Frontal cortex (tissue), 4 donors: ENCODE measurements at places on chromosomes 1 and 21.

- no peak for DNase-seq
These were observed 105.6 kb upstream of the COG2 start for GRCh38 chr1:230536641-230537155.

- DNase-seq, result no peak
These were observed 81.6 kb upstream of the IFFO2 start for GRCh38 chr1:19038096-19038495.

DNA sequence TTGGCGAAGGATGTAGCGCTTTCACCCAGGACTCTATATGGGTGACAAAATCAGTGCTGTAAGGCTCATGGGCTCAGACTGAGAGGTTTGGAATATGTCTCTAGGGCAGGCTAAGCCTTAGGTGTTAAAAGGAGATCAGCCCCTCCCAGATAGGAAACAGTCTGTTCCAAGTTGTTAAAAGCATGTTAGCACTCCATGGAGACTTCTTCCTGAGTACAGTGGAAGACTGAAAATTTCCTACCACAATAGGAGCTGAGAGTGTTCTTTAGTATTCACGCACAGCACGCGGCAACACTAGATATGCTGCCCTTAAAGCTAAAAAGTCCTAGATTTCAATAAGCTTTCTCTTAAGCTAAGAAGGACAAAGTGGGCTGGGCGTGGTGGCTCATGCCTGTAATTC lies 122.1 kb downstream of the TRABD2B start:
- no peak for DNase-seq

DNA sequence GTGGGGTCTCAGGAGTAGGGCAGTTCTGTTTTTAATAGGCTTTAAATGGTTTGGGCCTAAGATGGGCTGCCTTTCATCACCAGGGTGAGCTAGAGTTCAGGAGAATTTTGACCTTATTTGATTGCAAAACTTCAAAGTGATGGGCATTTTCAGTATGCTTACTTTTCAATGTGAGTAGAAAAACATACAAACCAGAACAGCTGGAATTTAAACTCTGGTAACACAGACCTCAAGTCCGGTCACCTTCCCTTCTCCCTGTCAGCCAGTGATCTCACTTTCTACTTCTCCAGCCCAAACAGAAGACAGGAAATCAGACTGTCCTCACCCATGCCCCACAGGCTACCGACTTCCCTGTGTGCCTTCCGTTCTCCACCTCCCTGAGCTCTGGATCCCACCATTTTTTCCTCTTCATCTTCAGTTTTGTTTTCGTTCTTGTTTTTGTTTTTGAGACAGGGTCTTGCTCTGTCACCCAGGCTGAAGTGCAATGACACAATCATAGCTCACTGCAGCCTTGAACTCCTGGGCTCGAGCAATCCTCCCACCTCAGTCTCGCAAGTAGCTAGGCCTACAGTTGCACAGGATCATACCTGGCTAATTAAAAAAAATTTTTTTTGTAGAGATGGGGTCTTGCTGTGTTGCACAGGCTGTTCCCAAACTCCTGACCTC lies 374.0 kb downstream of the CAMTA1 start:
- no peak for DNase-seq

GRCh38 chr1:205652984-205653383 lies 21.2 kb upstream of the ELK4 start:
- no peak for DNase-seq

- no peak for DNase-seq
These were observed 567.6 kb downstream of the MRPL39 start for GRCh38 chr21:25039461-25040380.

DNA sequence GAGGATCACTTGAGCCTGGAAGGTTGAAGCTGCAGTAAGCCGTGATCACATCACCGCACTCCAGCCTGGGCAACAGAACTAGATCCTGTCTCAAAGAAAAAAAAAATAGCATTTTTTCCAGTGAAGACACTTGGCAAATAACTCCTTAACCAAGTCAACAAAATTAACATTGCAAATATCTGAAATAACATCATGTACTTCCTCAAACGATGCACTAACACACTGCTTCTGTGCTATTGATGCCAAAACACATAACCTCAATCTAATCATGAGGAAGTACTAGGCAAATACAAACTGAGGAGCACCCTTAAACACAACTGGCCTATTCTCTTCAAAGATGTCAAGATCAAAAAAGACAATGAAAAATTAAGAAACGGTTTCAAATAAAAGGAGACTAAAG lies 32.3 kb downstream of the PABPC4 start:
- DNase-seq, result no peak

GRCh38 chr1:188089015-188089414 lies 1260.3 kb downstream of the PLA2G4A start:
- DNase-seq, result no peak

DNA sequence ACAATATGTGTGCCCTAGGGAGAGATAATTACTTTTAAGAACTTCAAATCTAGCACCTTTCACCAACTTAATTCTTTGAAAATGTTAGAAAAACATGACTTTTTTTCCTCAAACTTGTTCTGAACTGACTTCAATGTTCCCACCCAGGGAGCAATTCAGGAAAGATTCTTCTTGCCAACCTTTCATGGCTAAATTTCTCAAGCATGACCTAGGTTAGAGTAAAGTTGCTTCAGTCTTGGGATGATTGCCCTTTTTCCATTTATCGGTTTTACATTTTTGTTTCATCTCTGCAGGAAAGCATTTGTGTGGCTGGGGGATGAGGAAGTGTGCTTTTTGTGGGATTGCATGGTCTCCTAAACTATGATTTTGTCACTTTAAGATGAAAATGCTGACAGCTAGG lies 647.7 kb downstream of the LTN1 start:
- DNase-seq, result no peak

- no peak for DNase-seq
These were observed 224.2 kb upstream of the RUNX1 start for GRCh38 chr21:35273333-35273732.

DNA sequence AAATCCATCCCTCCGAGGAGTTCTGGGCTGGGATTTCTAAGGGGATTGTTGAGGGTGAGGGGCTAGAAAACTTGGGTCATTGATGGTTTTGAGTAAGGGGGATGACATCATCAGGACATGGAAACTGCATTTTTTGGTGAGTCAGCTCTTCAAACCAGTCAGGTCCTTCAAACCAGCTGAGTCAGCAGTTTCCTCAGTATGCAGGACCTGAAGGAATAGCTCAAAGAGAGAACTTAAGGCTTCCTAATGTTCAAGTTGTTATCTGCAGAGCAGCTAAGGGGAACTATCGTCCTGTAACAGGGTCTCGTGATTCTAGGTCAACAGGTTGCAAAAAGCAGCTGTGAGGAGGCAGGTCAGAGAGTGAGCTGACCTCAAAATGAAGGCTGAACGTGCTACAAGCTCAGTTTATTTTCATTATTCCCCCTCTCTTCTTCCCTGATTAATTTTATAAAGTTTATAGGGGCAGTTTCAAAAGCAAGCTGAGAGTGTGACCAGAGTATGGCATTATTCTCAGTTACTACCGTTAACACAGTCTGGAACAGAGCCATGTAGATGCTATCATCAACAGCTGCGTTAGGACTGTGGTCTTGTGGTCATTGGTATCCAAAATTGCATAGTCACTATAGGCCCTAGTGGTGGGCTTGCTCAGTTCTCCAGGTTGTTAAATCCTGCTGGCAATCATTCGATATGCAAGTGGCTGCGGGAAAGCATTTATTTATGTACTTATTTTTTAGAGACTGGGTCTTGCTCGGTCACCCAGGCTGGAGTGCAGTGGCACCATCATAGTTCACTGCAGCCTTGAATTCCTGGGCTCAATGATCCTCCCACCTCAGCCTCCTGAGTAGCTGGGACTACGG lies 10.7 kb upstream of the SDC3 start:
- no peak for DNase-seq

DNA sequence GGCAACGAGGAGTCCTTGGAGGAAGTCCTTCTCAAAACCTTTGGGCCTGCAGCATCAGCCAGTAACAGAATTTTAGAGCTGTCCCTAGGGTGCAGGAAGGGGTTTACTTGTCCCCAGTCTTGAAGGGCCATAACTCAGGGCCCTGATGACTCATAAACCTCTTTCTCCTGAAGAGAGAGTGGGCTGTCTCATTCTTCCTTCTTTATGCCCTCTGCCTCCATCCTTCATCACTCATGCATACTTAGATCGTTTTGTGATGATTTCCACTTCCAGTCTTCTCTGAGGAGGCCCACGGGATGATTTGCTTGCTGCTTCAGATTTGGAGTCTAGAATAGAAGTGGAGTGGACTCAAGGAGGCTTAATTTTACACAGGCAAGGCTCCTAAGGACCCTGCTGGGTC lies 60.2 kb downstream of the NDUFS5 start:
- no peak for DNase-seq

DNA sequence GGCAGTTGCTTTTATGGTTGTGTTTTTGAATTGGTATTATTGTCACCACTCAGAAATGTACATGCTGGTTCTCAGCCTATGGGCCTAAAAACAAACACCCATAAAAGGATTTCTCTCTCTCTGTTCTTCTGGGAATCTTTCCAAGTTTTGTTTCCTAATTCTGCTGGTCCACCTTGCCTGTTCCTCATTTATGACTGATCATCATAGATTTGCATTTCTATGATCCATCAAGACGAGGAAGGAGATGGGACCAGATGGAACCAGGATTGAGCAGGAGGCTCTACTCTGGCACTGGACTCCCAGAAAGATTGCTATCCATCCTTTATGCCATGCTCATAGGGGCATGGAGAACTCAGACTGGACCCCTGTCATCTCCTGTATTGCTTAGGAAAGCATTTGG lies 162.2 kb downstream of the C1orf94 start:
- no peak for DNase-seq

GRCh38 chr1:219876798-219877209 lies 51.6 kb downstream of the SLC30A10 start:
- no peak for DNase-seq

- DNase-seq, result no peak
These were observed 20.2 kb upstream of the RALGPS2 start for GRCh38 chr1:178704833-178705232.

DNA sequence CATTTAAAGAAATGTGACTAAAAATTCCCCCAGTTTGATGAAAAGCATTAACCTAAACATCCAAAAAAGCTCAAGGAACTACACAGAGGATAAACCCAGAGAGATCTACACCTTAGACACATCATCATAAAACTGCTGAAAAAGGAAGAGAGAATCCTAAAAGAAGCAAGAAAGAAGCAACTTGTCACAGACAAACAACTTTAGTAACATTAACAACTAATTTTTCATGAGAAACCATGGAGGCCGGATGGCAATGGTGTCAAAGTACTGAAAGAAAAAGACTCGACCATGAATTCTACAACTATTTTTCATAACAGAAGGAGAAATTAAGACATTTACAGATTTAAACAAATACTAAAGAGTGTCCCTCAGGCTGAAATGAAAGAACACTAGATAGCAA lies 17.7 kb downstream of the ZNF644 start:
- DNase-seq, result no peak

DNA sequence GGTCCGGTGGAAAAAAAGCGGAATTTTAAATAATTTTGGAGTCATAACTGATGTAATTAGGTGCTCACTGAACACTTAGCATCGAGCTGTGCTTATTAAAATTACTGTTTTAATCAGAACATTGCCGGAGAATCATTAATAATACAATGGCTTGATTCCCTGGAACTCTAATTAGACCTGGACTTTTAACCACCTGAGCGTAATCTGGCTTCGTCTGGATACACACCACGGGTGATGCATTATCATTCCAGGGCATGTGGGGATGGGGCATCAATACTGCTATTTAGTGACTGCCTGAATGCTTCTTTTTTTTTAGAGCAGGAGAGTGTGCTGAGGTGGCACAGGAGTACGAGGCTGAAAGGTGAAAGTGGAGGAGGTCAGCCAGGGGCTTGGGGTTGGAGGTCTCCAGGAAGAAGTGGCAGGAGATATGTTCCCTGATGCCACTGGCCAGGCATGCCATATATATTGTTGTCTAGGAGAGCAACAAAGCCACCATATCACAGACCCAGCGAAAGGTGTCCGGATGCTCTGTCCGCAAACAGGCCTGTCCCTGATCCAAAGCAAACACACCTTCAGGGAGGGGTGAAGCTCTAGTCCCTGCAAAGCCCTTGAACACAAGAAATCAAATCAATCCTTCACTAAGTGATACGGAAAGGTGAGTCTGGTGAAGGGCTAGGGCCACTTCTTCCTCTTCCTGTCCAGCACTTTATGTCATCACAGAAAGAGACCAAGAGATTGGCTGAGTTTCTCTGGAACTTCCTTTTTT lies 125.2 kb downstream of the PLXNA2 start:
- no peak for DNase-seq

DNA sequence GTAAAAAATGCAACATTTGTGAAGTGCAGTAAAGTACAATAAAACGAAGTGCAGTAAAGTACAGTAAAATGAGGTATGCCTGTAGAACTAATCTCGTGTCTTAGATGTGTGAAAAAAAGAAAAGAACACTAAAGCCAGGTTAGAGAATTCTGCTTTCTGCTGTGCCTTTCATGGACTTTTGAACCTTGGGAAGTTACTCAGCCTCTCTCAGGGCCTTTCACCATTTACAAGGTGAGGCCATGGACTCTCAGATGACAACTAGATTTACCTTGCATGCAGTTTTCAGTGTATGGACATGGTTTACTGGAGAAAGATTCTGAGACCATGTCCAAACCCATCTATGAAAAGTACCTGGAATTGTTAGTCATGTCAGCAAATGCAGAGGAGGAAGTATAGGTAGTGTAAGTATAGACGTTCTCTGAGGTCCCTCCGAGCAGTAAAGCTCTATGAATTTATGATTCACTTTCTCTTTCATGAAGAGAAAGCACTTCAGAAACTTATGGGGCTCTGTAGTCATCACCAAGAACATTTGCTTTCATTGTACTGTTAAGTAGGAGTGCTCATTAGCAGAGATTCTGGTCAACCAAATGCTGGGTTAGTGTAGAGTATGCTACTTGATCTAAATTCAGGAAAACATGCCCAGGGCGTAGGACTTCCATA lies 143.1 kb downstream of the CACNA1E start:
- no peak for DNase-seq

GRCh38 chr21:38950435-38951094 lies 144.8 kb downstream of the ETS2 start:
- no peak for DNase-seq

DNA sequence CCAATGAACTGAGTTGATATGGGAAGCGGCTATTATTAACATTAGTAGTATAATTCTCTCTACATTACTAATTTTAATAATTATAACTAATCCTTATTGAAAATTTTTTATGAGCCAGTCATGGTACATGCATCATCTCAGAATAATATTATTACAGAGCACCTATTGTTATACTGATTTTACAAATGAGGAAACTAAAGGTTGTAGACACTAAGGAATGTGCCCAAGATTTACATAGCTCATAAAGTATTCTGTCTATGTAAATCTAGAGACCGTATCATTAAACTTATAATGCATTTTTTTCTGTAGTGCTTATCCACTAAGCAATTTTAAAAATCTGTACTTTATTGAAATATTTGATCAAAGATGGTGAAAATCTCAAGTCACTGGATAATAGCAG lies 825.9 kb downstream of the PLA2G4A start:
- no peak for DNase-seq

- DNase-seq, result no peak
These were observed 300.0 kb downstream of the BARHL2 start for GRCh38 chr1:90417126-90417525.

DNA sequence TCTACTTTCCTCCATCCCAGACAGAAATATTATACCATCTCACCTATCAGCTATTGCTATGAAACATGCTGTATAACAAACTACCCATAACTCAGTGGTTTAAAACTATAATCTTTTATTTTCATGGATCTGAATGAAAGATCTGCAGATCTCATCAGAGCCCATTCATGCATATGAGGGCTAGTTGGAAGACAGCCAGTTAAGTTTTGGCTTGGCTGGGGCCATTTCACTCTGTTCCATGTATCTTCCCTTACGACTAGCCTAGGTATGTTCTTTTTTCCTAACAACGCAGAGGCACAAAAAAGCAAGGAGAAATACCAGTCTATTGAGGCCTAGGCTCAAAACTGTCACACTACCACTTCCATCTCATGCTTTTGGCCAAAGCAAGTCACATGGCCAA lies 28.1 kb upstream of the RGS1 start:
- no peak for DNase-seq
